GM10248 (cell line): ENCODE measurements at places on chromosomes 5 and 9.

- DNase-seq: no peak
Measured at GRCh38 chr5:5665225-5666075, 243.0 kb downstream of the ICE1 start.

DNA sequence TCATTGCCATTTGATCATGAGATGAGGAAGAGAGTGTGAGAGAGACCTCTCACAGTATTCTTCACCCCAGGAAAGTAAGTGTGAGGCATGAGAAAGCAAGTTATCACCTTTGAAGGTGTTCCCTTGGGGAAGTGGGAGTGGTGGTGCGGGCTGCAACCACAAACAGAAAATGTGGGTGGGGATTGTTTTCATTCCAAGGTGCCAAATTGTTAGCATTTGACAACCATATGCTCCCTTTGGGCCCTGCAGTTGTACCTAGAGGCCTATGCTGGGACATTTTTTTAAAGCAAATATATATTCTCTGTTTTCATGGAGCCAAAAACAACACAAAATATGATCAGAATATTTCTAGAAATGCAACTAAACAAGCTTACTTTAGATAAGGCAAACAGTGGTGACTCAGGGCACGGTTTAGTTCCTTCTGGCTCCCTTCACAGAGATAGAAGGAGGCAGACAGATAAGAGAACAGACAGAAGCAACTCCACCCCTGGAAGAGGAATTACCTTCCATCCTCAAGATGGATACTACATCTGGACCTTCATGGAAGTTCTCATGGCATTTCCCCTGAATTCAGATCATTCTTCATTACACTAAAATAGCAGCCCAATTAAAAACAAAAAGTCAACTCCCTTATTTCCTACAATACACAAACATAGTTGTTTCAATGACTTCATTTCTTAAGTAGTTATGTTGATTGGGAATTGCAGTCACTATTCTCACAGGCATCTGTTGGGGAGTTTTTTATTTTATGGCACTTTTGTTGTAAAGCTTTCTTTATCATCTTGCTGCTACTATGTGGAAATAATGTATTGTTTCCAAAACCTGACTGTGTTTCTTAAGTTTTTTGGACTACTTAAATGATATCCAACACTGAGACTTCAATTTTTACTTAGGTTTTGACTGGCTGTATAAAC, 416.6 kb downstream of the PLK2 start:
- no peak for DNase-seq

- DNase-seq: no peak
Measured at GRCh38 chr5:175878544-175879438, 7.4 kb downstream of the CPLX2 start.

GRCh38 chr5:143153332-143154119, 250.0 kb downstream of the NR3C1 start:
- DNase-seq: no peak

GRCh38 chr5:89083791-89084190, 200.8 kb upstream of the MEF2C start:
- no peak for DNase-seq

DNA sequence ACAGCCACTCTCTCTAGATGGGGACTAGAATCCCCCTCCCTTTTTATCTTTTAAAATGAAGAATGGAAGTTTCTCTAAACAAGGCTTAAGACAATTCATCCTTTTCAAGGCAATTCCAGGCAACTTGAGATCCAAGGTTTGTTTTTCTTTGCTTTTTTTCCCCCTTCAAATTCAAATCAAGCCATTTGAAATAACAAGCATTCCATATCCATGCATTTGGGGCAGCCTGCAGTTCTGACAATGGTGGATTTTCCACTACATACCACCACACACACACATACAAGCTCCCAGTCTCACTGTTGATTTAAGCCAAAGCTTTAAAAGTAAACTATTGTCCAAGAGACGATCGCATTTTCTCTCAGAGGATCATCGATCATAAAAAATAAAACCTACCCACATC, 424 bp downstream of the INSYN2B start:
- DNase-seq: no peak

DNA sequence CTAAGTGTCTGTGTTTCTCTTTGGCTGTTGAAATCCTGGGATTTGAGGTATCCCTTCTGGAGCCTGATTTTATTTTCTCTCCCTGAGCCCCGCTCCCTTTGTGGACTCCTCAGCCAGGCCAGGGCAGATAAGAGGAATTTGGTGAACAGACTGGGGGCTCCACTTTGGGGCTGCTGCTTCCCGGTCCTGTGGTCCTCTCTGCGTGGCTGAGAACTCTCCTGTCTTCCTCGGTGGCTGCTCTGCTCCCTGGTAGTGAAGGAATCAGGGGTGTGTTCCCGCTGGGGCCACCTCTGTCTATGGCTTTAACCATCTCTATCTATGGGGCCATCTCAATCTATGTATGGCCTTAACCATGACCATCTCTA, 71.7 kb upstream of the SH3PXD2B start:
- DNase-seq: no peak

- no peak for DNase-seq
Measured at GRCh38 chr5:180205916-180206315, 3.1 kb downstream of the RASGEF1C start.

GRCh38 chr9:117180896-117181445, 233.9 kb downstream of the ASTN2 start:
- no peak for DNase-seq

DNA sequence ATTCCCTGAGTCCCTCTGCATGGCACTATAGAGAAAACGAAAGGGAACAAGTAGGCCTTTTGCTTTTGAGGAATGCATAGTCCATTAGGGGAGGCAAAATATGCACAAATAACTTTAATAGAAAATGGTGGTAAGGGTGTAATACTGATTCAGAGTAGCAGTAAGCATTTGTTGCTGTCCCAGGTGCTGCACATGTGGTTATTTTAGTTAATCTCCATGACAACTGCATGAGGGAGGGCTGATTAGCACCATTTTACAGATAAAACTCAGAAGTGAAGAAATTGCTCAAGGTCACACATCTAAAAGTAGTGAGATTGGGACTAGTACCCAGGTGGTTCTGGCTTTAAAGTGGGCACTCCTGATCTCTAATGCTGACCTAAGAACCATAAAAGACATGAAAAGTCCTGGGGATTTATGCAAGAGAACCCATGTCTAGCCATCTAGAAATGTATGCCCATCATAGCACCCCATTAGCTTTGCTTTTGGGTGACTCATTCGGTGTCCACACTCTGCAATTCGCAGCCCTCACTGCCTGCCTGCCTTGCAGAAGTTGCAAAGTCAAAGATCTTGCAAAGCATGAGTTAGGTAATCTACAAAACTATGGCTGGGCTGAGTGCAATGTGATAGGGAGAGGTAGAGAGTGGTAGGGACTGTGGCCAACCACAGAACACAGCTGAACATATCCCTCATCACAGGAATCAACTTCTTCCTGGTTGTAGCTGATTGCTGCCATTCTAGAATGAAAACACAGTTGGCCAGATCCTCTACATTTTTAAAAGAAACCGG, 195.2 kb downstream of the PTTG1 start:
- no peak for DNase-seq

GRCh38 chr5:89071101-89071940, 188.3 kb upstream of the MEF2C start:
- peak; percentile 29 for DNase-seq

- DNase-seq: no peak
Measured at GRCh38 chr5:158055111-158055501, 196.2 kb upstream of the CLINT1 start.

GRCh38 chr9:111063332-111063731, 25.1 kb upstream of the LPAR1 start:
- no peak for DNase-seq

DNA sequence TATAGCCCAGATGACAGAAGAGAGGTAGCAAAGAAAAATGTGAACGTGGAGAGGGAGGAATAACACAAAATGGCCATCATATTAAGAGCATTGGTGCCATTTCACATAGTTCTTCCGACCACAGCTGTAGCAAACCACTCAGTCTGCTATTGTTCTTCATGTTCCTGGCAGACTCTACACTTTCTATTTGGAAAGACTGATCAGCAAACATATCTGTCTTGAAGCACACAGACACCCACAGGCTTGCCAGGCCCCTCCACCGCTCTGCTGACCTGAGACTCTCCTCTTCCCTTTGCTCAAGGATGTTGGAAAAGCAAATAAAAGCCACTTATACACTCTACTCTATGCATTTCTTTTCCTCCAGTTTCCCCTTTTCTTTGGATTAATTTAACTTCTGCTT, 298.0 kb downstream of the FBXL7 start:
- DNase-seq: no peak

DNA sequence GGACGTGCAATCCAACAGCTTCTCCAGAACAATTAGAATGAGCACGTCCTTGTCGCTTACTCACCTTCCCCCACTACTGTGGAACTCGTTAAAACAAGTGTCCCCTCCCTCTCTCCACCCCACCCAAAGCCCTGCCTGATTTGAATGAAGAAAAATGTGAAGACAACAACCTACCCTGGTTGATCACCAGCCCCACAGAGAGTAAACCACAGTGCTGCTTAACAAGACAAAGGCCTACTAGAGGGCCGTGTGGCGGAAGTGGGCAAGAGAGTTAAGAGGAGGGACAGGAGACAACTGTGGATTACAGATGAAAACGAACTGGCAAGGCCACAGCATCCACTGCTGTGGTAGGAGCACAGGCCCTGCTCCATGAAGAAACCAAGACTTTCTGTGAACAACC, 51.1 kb downstream of the CDK5RAP2 start:
- DNase-seq: no peak

DNA sequence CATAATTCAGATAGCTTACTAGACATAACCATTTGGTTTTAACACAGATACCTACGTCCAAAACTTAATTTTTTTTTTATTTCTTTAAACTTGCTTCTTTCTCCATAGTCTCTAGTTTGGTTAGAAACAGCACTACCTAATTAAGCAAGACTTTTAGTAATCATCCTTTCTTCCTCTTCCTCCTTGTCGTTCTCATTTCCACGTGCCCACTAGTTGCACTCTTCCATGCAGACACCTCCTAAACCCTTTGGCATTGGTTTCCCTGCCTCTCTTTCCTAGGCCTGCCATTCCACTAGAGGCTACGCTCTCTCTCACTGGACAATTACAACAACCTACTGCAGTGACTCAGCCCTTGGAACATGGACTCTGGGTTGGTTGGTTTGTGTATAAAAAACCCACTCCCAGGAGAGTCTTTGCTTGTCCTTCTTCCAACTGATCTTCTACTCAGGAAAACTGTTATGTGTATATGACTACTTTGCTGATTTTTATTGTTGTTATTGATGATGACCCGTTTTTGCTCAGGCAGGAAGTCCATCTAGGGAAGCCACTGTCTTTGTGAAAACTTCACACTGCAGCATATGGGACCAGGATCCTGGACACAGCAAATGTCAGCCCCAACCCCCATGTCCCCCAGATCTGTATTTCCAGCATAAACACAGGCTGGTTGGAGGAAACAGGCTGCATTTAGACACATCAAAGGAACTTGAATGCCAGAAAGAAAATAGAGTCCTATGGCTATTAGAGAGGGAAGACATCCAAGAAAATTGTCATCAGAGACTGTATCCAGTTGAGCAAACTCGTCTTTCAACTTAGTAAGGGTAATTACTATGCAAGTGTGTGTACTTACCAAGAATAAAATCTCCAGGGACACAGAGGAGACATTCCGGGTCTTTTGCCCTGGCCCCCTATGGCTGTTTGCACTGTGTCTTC, 503.2 kb downstream of the GADD45G start:
- DNase-seq: no peak

- no peak for DNase-seq
Measured at GRCh38 chr5:135341016-135341666, 57.9 kb downstream of the MACROH2A1 start.

GRCh38 chr9:116389541-116390302, 236.1 kb downstream of the PAPPA start:
- DNase-seq: no peak

GRCh38 chr9:125066839-125067619, 76.3 kb downstream of the SCAI start:
- no peak for DNase-seq

DNA sequence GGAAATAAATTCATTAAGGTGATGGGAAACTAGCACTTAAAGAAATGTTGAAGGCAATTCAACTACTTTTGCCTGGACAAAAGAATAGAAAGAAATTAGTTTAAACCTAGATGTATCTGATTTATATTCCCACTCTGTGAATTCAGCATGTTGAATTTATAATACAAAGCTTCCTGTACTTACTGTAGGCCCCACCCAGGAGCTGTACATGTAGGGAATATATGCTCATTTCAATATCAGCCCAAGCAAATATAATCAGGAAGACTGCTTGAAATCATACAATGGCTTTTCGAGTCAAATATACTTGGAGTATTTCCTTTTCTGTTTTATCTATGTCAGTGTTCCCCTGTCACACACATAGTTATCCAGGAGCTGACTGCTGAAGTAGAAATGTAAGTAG, 102.1 kb downstream of the OTULIN start:
- DNase-seq: no peak

GRCh38 chr5:143571642-143572624, 168.4 kb upstream of the NR3C1 start:
- DNase-seq: no peak
